ENCODE measurements at places on chromosomes 7 and 10.

DNA sequence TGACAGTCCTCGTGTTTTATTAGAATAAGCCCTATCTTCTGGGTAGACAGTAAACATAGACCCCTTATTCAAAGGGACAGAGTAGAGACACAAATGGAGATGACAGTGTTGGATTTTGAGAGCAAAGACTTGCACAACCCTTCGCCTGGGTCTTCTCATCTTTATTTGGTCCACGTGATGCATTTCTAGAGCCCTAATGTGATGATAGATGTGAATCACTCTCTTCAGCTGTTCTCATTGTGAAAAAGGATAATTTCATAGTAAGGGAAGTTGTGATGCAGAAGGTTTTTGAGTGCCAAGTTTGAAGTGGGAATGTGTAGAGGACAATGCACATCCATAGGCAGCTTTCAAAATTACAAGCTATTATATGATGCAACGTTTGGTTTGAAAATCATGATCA, 86.3 kb downstream of the CREB5 start:
- H3K4me3 ChIP-seq, result no peak overlapping the region
- H3K4me1 ChIP-seq, result no peaks in the 10 kb centered on the region

- no peak for DNase-seq
- no peak overlapping the region for H3K4me3 ChIP-seq
- no peak overlapping the region for H3K27ac ChIP-seq
- no peaks in the 10 kb centered on the region for H3K27me3 ChIP-seq
Observed at GRCh38 chr7:149325248-149325647, 63.3 kb downstream of the ZNF783 start.

- no peaks in the 10 kb centered on the region for H3K36me3 ChIP-seq
- no peak for DNase-seq
- no peaks in the 10 kb centered on the region for H3K4me1 ChIP-seq
- H3K4me3 ChIP-seq, result no peak overlapping the region
Observed at GRCh38 chr10:72649291-72649690, 23.4 kb upstream of the MICU1 start.

DNA sequence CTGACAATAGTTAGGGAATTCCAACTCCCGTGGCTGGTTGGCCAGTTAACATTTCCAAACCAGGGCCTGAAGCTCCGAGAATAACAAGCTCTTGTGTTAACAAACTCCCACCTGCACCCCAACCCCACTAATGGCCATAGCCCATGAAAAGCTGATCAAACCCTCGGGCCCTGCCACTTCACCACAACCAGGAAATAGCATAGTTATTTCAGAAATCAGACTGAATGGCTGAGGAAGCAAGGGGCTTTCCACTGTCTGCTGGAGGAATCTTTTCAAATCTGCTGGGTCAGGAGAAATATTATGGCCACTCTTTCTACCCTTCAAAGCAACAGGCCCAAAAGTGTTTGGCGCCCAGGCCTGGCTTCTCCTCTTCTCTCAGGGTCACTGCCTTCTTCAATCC, 145.6 kb downstream of the GLCCI1 start:
- DNase-seq, result no peak
- no peak overlapping the region for H3K4me3 ChIP-seq
- peaks cover 2% of the 10 kb centered on the region for H3K27me3 ChIP-seq
- H3K27ac ChIP-seq, result no peak overlapping the region
- no peaks in the 10 kb centered on the region for H3K36me3 ChIP-seq

DNA sequence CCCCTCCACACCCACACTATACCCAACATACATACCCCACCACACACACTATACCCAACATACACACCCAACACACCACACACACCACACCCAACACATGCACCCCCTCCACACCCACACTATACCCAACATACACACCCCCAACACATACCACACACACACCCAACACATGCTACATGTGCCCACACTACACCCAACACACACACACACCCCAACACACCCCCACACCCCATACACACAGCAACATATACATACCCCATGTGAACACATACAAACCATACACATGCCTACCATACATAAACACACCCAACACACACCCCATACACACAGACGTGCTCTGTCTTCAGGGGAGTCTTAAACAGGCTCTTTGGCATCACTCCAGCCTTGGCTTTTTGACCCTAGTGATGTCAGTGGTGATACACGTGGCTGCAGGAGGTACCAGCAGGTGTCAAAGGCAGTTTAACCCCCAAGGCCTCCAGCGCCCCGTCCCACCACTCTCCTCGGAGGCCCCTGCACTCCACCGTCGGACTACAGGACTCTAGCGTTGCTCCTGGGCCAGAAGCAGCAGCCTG, 73.4 kb downstream of the HIPK2 start:
- no peak overlapping the region for H3K27ac ChIP-seq
- no peaks in the 10 kb centered on the region for H3K36me3 ChIP-seq
- H3K27me3 ChIP-seq, result no peaks in the 10 kb centered on the region

DNA sequence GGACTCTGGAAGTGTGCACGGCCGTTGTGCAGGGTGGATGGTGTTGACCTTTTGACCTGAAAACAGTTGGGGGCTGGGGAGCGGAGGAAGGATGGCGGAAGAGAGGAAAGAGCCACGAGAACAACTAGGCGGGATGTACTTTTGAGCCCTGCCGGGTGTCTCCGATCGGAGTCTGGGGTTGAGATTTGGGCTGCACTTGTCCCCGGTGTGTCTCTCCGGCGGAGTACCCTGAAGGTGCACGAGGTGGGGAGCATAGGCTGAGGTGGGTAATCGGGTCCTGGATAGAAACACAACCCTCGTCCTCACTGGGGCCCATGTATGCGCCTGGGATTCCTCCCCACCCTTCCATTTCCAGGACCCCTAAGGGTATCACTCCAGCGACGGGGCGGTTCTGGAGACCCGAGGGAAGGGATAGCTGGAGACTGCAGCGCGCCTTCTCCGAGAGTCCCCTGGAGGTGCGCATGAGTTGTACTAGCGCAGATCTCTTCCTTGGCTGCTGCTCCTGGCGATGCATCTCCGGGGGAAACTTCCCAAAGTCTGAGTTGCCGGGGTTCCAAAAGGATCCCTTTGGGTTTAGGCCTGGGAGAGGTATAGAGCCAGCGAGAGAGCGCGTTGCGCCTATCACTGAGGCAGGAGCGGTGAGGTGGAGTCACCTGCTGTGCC, 4.6 kb upstream of the HMX2 start:
- 0 out of 2 replicates have a peak, but pooled peaks cover 3% of the 10 kb centered on the region for H3K36me3 ChIP-seq
- H3K27ac ChIP-seq, result no peak overlapping the region
- no peaks in the 10 kb centered on the region for H3K27me3 ChIP-seq
- peaks cover 27% of the 10 kb centered on the region for H3K4me1 ChIP-seq

DNA sequence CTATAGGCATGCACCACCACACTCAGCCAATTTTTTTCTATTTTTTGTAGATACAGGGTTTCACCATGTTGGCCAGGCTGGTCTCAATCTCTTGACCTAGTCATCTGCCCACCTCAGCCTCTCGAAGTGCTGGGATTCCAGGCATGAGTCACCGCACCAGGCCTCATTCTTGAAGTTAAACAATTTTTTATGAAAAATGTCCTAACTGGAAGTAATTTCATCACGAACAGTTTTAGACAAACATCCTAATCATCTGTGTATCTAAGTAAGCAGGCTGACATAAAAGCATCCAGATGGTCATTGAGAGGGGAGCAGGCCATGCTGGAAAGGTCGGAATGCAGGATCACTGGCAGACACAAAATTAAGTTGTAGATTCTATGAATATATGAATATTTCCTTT, 269.1 kb downstream of the ZMYND11 start:
- no peaks in the 10 kb centered on the region for H3K27me3 ChIP-seq
- H3K4me3 ChIP-seq, result no peak overlapping the region
- no peaks in the 10 kb centered on the region for H3K4me1 ChIP-seq
- DNase-seq, result no peak
- no peak overlapping the region for H3K27ac ChIP-seq

GRCh38 chr7:67619175-67619574, 622.5 kb downstream of the TYW1 start:
- H3K36me3 ChIP-seq, result no peaks in the 10 kb centered on the region
- no peak overlapping the region for H3K4me3 ChIP-seq
- no peaks in the 10 kb centered on the region for H3K4me1 ChIP-seq
- no peak for DNase-seq

DNA sequence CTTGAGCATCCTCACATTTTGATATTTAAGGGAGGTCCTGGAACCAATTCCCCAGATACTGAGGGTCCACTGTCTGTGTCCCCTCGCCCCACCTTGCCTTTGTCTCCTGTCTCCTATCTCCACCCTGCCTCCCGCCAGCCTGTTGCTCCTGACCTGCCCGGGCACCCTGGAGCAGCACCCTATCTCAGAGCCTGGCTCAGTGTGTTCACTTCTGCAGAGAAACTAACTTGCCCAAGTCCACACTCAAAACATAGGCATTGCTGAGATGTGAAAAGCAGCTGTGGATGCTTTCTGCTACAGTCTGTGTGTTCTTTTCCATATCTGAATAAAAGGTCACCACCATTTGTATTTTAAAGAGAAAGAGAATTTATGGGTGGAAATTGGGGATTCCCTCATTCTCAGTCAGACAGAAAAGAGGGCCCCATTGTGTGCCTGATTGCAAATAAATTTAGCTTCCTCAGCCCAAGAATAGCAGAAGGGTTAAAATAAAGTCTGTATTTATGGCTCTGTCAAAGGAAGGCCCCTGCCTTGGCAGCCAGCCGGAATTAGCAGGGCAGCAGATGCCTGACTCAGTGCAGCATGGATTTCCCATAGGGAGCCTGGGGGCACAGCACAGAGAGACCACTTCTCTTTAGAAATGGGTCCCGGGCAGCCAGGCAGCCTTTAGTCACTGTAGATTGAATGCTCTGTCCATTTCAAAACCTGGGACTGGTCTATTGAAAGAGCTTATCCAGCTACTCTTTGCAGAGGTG, 161.3 kb downstream of the EGFR start:
- H3K36me3 ChIP-seq, result peaks cover 29% of the 10 kb centered on the region
- H3K4me1 ChIP-seq, result peaks cover 5% of the 10 kb centered on the region
- no peak overlapping the region for H3K4me3 ChIP-seq
- DNase-seq, result no peak

GRCh38 chr7:2059964-2060700, 172.6 kb downstream of the MAD1L1 start:
- no peaks in the 10 kb centered on the region for H3K36me3 ChIP-seq
- no peaks in the 10 kb centered on the region for H3K4me1 ChIP-seq
- no peak overlapping the region for H3K4me3 ChIP-seq
- no peak for DNase-seq

- H3K4me1 ChIP-seq, result no peaks in the 10 kb centered on the region
- H3K36me3 ChIP-seq, result no peaks in the 10 kb centered on the region
- no peak overlapping the region for H3K27ac ChIP-seq
- H3K27me3 ChIP-seq, result no peaks in the 10 kb centered on the region
- no peak overlapping the region for H3K4me3 ChIP-seq
- DNase-seq, result no peak
Observed at GRCh38 chr10:26642896-26643653, 54.4 kb upstream of the PDSS1 start.

DNA sequence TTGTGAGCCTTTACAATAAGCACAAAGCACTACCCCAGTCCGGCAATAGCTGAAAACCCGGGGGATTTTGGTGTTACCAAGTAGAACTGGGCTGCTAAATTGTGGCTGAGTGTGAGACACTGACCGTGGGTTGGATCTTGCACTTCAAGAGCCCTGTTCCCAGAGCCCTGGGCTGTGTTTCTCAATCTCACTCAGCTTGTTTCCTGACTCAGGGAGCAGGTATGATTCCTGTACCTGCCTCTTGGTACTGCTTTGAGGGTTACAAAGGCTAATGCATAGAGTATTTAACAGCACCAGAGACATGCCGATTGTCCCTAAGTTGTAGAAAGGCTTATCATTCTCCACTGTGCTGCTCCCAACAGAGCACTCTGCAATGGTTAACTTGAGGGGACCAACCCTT, 134.6 kb downstream of the TEX36 start:
- H3K27ac ChIP-seq, result no peak overlapping the region
- H3K4me3 ChIP-seq, result no peak overlapping the region
- H3K27me3 ChIP-seq, result peaks cover 27% of the 10 kb centered on the region
- no peak for DNase-seq
- H3K36me3 ChIP-seq, result no peaks in the 10 kb centered on the region

DNA sequence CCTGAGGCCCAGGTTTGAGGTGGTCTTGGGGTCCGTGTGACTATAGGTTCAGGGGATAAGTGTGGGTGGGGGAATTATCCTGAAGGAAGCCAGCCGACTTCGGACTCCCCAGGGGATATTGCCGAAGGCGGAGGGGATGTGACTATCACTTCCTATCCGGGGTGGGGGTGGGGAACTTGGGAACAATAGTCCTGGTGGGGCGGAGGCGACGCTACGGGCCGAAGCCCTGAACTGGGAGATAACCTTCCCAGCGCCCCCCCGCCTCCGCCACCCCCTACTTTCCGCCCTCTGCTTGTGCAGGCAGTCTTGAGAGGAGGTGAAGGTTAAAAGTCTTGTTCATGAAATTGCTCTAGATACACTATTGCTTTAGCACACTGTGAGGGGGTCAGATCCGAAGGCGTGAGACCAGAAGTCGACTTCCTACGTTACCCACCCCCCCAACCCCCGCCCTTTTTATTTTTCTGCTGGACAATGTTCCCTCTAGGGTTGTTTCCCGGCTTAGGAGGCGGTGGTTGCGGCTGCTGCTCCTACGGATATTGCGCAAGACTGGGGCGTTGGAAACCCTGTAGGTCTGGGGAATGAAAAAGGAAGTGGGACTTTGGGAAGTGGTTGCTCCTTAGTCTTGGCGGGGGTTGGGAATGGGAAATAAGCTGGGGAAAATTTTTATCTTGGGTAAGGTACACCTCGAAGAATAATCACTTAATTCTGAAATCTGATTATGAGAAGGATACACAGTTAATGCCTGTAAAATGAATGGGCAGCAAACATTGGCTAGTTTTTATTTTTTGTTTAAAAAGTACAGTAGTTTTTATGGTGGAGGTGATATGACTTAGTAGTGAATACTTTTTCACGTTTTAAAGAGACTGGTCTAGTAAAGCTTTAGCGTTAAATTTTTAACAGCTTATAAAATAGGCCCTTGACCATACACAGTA, 1.5 kb downstream of the PTPN12 start:
- H3K27me3 ChIP-seq, result no peaks in the 10 kb centered on the region
- peak; percentile 88 for DNase-seq
- H3K27ac ChIP-seq, result peak overlapping the region; percentile 99
- peaks cover 33% of the 10 kb centered on the region for H3K4me1 ChIP-seq
- peak overlapping the region; percentile 98 for H3K4me3 ChIP-seq
- peaks cover 5% of the 10 kb centered on the region for H3K36me3 ChIP-seq

Data from Panc1 (cell line).